ENCODE measurements at places on chromosomes 16 and 17.

- DNase-seq: peak; percentile 100
These were observed 170.7 kb downstream of the CYB561 start for GRCh38 chr17:63275318-63275970.

DNA sequence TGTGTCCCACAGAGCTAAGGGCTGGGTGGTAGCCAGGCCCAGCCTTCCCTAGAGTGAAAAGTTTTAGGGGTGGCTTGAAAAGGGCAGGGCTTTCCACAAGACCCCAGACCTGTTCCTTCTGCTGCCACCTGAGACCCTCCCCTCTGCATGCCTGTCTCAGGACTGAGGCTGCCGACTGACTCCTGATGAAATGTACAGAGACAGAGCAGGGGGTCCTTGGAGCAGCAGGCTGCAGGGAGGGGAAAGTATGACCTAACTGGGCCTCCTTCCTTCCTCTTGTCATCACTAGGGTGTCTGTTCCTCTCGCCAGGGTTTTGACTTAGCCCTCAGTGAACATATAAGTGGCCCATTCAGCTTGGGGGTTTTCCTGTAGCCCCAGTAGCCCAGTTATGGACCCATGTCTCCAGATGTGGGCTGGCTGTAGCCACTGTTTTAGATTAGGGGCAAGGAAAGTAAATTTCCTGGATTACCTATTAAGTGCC lies 14.9 kb upstream of the NFATC3 start:
- no peak for DNase-seq

- no peak for DNase-seq
These were observed 41.9 kb downstream of the SALL1 start for GRCh38 chr16:51109173-51109572.

- no peak for DNase-seq
These were observed 7.4 kb downstream of the FTO start for GRCh38 chr16:53711390-53711789.

GRCh38 chr17:82888583-82889495 lies 49.0 kb upstream of the ZNF750 start:
- no peak for DNase-seq

GRCh38 chr17:60330731-60331130 lies 61.2 kb downstream of the USP32 start:
- DNase-seq: no peak

GRCh38 chr16:97822-98221 lies 19.8 kb downstream of the MPG start:
- peak; percentile 75 for DNase-seq

- no peak for DNase-seq
These were observed 23.4 kb upstream of the MYO15B start for GRCh38 chr17:75564195-75564594.

GRCh38 chr17:63474174-63474573 lies 2.7 kb upstream of the ACE start:
- no peak for DNase-seq

DNA sequence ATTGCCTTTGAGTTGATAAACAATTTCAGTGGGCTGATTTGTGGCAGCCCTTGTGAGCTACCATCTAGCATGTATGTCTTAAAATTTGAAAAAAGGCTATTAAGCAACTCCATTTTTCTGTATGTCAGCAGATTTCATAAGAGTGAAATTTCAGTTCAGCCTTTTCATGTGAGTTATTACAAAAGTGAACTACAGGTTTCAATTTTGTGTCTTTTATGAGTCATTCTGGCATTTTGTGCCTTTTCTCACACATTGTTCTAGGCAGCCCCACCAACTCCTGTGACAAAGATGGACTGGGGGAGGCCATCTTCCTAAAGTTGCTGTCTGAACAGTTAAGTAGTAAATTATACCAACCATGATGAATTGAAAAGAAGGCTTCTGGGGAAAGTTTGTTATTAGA lies 52.1 kb downstream of the USP10 start:
- DNase-seq: peak; percentile 38

GRCh38 chr16:85565801-85566526 lies 47.2 kb upstream of the GSE1 start:
- no peak for DNase-seq

GRCh38 chr16:55406651-55407050 lies 72.3 kb upstream of the MMP2 start:
- no peak for DNase-seq

DNA sequence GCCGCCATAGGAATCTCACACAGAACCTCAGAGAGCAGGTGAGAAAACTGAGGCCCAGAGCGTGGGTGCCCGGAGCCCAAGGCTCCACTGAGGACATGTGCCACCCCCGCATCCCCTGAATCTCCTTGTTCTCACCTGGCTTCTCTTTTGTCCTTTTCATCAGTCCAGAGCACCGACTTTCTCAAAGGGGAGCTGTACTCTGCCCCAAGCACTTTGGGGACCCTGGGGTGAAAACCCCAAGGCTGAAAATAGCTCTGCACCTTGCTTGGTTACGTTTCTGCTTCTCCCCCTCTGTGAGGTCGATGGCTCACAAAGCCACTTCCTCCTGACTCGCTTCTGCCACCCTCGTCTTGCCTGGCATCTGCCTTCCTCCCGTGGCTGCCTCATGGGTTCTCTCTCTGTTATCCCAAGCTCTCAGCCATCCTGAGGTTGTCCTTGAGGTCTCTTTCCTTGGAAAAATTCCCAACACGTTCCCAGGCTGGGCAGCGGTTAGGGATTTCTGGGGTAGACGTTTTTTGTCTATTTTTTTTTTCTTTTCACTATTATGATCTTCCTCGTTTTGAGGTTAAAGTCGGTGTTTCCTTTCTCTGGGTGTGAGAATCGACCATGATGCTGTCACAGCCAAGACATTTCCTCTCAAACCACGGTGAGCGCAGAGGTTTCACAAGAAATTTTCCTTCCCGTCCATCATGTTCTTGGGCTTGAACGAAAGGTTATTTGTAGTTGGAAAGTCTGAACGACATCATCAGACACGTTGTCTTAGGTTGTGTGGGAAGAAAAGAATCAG lies 37.2 kb downstream of the IRF8 start:
- no peak for DNase-seq

DNA sequence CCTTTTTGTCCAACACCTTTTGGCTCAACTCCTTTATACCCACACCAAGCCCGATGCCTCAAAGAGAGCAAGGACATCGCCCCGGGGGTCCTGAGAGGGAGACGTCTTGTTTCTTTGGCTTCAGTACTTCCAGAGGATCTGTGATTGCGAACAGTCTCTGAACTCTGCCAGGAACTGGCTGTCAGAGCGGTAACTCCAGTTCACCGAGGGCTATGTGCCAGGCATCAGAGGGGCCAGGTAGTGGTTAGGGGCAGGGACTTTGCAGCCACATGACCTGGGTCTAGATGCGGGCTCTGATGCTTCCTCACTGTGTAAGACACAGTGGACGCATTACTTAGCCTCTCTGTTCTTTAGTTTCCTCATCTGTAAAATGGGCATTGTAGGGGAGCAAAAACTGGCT lies 21.6 kb downstream of the LLGL2 start:
- DNase-seq: no peak

DNA sequence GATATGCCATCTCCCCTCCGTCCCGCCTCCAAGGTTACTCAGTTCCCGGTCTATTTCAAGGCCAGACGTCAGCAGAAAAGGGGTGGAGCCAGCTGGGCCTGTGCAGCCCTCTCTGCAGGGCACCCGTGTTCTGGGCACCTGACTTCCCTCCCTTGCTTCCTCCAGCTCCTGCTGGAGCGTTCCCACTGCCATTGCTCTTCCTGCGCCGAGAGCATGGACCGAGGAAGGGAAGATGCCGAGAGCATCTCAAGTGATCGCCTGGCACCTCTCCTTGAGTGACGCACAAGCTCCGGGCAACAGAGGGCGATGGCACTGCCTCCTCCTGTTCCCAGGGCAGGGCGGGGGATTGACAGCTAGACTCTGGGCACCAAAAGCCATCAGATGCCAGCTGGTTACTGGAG lies 29.4 kb upstream of the NAT9 start:
- no peak for DNase-seq

GRCh38 chr17:37219876-37220606 lies 155.7 kb upstream of the C17orf78 start:
- DNase-seq: no peak
